ENCODE measurements at places on chromosomes 2 and 18.

DNA sequence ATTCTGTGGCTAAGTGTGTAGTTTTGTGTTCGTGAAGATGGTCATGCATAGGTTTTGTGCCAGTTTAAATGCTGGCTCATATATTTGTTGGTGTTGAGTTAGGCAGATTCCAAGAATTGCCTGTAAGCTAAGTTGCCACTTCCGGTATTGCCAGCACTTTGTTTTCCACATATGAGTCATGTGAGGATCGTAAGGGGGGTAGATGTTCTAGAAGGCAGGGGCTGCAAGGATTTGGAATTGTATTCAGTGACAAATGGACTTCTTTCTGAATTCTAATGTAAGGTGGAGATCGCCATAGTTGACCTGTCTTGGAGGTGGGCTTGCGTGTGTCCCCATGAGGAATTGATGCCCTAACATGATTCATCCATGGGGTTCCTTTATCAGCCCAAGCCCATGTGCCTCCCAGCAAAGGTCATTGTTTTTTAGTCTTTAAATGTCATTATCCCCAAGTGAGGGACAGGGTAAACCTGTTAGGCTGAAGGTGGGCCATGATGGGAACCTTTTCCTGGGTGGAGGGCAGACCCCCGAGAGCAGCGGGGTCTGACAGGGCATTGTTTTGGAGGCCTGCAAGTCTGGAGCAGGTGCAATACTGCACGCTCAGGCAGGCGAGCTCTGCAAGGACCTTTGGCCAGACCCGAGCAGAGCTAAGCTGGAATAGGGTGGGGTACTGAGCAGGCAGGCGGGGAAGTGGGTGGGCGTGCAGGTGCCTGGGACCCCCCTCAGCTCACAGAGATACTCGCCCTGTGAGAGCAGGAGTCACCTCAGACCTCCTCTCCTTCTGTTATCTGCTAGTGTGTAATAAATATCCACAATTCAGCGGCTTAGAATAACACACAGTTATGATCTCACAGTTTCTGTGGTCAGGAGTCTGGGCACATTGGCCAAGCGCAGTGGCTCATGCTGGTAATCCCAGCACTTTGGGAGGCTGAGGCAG, 77.4 kb downstream of the LRRFIP1 start:
- no peak for DNase-seq

GRCh38 chr2:64730551-64731262, 77.0 kb upstream of the SERTAD2 start:
- no peak for DNase-seq

- peak; percentile 40 for DNase-seq
Measured at GRCh38 chr2:55718165-55719008, 24.7 kb upstream of the PNPT1 start.

GRCh38 chr2:230738391-230738811, 25.8 kb downstream of the CAB39 start:
- DNase-seq, result no peak

GRCh38 chr2:26251893-26252292, 7.2 kb downstream of the HADHB start:
- no peak for DNase-seq

DNA sequence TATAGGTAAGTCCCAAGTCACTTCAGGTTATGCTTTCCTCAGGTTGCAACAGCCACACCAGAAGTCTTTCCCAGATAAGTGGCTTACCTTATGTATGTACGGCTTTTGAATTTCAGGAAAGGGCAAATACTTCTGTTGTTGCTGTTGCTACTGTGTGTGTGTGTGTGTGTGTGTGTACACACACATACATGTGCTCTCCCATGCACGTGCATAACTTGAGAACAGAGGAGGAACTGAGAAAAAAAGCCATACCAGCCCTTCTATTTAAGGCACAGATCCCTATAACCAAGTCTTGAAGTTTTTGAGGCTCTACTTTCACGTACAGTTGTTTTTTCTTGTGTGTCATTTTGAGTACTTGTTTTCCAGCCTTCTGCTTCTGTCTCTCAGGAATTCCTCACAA, 62.4 kb downstream of the WDPCP start:
- no peak for DNase-seq

GRCh38 chr2:20606198-20606597, 44.7 kb downstream of the HS1BP3 start:
- no peak for DNase-seq

DNA sequence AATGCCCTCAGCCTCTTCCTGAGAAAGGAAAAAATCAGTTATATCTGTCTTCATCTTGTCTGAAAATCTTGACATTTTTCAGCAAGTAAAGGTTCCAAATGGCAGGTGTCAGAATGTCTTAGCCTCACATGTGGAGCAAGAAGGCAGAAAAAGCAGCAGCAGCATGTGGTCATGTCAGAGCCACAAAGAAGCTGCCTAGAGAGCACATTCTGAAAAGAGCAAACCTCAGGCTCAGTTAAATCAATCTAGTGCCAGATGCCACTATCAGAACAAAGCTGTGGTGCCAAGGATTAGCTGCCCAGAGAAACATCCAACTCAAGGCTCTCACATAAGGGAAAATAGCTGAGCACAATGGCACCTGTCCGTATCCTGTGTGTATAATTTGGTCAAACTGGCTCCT, 105.9 kb downstream of the SRBD1 start:
- no peak for DNase-seq

GRCh38 chr18:8045160-8045883, 478.2 kb downstream of the PTPRM start:
- no peak for DNase-seq

GRCh38 chr2:2846332-2847208, 515.5 kb upstream of the MYT1L start:
- no peak for DNase-seq

DNA sequence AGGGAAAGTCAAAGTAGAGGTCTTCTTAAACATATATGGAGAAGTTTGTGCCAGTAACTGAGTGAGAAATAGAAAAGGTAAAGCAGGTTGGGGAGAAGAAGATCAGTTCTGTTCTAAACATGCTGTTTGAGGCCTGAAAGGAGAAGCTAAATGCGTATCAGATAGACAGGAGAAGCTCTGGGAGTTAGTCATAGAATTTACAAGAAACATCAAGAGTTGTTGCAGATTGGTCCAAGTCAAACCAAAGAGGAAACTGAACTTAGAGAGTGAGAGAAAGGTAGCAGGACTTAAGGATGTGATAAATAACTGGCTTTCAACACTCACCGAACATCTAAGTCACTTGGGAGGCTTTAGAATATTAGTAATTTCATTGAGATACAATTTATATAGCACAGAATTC, 29.2 kb upstream of the CERS6 start:
- no peak for DNase-seq

GRCh38 chr2:220785178-220785577, 786.9 kb downstream of the EPHA4 start:
- no peak for DNase-seq

DNA sequence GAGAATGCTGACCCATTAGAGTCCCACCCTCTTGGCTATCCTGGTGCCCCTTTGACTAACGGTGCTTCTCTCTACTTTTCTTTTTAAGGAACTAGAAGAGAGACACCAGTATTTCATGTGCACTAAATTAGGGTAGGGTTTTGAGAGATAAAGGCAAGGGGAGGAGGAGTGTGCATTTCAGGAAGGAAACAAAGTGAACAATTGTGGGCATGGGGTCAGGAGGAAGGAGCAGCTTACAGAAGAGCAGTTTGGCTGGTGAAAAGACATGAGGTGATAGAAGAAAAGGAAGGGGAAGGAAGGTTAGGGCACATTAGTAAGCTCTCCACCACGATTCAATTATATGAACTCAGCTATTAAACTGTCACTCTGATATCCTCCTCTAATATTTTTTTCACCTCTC, 105.8 kb upstream of the CTAGE1 start:
- DNase-seq, result no peak

DNA sequence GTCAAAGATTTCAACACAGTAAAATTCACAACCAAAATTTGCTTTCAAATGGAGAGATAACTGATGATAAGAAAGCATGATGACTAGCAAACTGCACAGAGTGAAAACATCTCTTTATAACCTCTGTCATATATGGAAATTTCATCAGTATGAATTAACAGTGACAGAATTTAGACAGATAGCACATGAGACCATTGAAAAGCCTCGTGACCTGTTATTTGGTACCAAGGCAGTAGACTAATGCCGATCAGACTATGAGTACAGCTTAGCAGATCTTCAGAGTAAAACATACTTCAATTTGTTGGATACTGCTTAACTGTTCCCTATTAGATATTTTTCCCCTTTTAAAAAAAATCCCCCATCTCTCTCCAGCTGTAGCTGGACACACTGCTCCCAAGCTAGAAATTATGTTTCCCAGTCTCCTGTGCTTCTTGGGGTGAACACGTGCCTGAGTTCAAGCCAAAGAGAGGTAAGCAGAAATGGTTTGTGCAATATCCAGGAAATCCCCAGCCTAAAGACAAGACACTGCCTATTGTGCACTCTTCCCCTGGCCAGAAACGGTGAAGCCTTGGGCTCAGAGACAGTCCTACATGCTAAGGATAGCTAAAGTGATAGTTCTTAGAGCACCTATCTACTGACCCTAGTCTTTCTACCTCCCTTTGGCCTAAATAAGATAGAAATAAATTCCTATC, 256.1 kb downstream of the NCKAP5 start:
- no peak for DNase-seq

DNA sequence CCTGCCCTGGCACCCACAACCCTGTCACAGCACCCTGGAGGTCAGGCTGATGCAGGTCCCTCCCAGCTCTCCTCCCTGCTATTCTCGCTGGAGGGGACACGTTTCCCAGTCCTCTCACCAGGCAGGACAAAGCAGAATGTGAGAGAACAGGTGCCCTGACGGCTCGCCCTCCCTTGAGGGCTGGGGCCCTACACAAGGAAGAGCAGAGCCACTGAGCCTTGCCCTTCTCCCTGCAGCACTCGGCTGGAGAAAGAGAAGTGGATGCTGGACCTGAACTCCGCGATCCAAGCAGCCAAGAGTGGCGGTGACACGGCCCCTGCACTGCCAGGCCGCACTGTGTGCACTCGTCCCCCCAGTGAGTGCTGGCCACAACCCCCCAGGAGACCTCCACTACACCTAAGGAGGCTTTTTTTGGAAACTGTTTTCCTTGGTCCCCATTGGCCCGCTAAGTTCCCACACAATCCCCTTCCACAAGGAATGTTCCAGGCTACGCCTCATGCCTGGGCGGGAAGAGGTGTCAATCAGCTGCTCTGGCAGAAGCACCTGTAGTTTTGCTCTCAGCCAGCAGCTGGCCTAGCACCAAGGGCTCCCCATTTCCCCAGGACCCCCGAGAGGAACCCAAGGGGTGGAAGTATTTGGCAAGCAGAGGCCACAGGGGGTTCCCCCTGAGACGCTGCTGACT, 17.4 kb downstream of the STK25 start:
- DNase-seq, result no peak

DNA sequence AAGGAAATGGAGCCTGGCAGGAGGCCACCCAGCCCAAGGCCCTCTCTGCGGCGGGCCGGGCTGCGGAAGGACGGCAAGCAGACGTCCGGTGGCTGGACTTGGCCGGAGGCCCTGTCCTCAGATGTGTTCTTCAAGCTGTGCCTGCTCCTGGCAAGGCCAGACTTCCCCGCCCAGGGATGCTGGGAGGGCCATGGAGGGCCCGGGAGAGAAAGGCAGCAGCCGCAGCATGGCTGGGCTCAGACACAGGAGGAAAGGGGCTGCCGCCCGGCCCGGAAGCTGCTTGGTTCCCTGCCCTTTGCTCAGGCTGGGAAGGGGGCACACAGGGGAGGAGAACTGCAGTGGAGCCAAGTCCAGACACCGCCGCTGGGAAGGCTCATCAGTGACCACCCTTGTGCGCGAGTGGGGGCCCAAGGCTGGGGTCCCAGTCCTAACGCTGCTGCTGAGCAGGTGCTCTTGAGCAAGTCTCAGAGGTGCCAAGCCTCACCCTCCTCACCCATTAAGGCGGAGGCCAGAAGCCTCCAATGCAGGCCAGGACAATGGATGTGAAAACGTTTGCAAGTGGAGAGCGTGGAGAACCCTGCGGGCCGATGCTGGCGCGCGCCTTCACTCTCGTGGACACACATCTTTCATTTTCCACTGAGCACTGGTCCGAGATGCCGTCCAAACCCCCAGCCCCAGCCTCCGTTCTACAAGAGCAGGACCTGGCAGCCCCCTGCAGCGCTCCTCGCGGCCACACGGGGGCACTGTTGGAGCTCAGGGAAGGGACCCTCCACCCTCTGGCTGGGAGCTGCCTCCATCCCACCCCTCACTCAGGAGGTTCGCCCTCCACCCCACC, 7.9 kb downstream of the CROCC2 start:
- peak; percentile 90 for DNase-seq

- DNase-seq, result no peak
Measured at GRCh38 chr18:74447404-74448152, 9.5 kb downstream of the DIPK1C start.

DNA sequence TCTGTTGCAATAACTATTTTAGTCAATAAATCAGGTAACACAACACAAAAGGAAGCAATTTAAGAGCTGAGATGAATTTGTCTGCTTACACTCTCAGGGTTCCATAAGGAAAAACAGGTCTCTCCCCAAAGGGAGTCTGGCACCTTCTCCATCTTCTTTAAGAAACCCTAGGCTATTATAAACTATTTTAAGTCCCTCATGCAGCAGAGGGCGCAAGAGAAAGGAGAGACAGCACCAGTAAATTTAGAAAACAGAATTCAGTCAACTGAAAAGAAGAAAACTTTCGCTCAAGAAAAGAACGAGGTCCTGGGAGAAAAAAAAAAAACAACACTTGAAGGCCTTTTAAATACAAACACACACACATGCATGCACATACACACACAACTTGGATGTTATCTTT, 19.1 kb downstream of the SULT1C4 start:
- DNase-seq, result no peak

DNA sequence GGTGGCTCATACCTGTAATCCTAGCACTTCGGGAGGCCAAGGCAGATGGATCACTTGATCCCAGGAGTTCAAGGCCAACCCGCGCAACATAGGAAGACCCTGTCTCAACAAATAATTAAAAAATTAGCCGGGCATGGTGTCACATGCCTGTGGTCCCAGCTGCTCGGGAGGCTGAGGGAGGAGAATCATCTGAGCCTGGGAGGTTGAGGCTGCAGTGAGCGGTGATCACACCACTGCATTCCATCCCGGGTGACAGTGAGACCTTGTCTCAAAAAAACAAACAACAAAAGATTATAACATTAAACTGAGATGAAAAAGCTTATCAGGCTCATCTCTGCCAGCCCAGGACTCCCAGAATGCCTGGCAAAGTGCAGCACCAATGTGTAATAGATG, 50.5 kb downstream of the PAPOLG start:
- no peak for DNase-seq

DNA sequence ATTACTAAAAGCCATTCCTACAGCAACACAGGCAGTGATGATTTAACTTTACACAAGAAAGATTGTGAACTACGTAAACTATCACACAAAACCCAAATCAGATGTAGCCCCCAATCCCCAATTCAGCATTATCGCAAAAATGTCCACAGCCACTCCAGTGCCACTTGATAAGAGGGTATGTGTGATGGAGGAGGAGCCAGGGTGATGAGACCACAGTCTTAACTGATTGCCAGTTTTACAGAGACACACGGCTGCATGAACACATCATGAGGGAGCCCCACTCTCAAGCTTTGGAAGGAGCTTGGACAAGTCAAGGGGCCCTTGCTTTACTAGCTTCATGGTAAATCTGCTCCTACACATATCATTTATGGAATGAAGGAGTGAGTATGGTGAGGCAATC, 116.0 kb downstream of the FAM161A start:
- DNase-seq, result no peak
